ENCODE measurements at places on chromosomes 12 and 14.

DNA sequence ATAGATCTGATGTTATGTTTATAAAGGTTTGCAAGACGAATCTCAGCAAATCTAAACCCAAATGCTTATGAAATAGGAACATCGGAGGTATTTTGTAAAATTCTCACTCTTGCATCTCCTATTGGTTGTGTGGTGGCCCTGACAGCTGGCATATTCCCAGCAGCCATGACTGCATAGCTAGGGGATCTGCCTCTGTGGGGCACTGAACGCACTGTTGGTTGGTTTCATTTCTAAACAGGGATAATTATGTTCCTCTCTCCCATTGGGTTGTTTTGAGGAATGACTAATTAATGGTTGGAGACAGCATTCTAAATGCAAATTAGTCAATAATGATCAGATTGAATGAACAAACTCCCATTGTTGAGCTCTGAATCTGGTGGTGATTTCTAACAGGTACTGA is 2.7 kb upstream of the BEST3 start:
- no peak for DNase-seq

DNA sequence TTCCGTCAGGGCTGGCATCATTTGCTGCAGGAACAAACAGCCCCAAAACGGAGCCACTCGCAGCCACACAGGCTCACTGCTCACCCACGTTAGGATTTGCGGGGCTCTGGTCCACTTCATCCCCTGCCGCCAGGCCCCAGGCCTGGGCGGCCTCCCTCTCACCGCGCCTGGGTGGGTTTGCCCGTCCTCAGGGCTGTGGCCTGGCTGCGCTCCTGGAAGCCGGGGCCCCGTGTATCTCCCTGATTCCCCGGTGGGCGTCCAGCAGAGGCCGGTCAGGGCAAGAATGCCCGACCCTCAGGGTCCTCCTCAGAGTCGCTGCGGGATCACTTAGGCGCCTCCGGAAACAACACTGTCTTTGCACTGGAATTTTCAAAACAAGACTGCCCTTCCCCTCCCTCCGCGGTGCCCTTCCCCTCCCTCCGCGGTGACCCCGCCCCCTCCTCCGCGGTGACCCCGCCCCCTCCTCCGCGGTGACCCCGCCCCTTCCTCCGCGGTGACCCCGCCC is 15.7 kb upstream of the FBRSL1 start:
- DNase-seq, result no peak

- DNase-seq, result no peak
Observed at GRCh38 chr14:74616507-74616906, 4.5 kb upstream of the LTBP2 start.

- DNase-seq, result no peak
Observed at GRCh38 chr12:1529862-1530591, 64.4 kb downstream of the FBXL14 start.

- peak; percentile 17 for DNase-seq
Observed at GRCh38 chr12:64808110-64808509, 16.3 kb upstream of the TBC1D30 start.

DNA sequence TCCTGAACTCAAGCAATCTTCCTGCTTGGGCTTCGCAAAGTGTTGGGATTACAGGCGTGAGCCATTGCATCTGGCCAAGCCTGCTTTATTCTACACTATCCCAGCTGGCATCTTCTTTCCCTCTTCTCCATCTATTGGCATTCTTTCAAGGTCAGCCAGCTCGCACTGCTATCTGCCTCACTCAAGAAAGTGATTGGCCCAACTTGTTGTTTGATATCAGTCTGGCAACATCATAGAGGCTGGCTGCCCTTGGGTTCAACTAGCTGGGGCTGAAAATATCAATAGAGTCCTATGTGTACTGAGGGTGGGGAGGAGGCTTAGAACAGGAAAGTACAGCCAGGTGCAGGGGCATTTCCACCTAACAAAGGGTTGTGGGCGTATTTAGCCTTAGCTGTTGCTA is 17.1 kb downstream of the GMFB start:
- no peak for DNase-seq

GRCh38 chr12:113825705-113826104 is 140.4 kb downstream of the RBM19 start:
- DNase-seq, result no peak

GRCh38 chr12:132095520-132096409 is 48.4 kb downstream of the DDX51 start:
- DNase-seq, result no peak

GRCh38 chr14:75446447-75446846 is 18.6 kb downstream of the JDP2 start:
- peak; percentile 33 for DNase-seq

- DNase-seq, result no peak
Observed at GRCh38 chr12:79367032-79367589, 323.7 kb downstream of the PAWR start.

GRCh38 chr12:15446807-15447206 is 124.5 kb downstream of the PTPRO start:
- DNase-seq, result no peak

DNA sequence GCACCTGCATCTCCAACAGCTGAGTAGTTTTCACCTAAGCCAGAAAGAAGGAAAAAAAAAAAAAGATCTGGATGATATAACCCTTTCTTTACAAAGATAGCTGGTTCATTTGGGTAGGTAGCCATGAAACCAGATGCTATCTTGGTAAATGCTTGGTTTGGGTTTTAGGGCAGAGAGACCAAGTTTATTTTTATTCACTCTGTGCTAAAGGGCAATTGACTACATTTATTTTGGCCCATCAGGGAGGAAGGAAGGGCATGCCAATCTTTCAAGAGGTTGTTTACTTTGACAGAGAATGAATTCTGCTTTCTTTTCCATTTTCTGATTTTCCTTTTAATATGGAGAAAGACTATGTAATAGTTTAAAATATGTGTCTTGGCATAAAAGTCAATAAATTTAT is 91.0 kb downstream of the NTN4 start:
- DNase-seq, result no peak

GRCh38 chr14:22865424-22866405 is 5.8 kb upstream of the LRP10 start:
- peak; percentile 55 for DNase-seq

DNA sequence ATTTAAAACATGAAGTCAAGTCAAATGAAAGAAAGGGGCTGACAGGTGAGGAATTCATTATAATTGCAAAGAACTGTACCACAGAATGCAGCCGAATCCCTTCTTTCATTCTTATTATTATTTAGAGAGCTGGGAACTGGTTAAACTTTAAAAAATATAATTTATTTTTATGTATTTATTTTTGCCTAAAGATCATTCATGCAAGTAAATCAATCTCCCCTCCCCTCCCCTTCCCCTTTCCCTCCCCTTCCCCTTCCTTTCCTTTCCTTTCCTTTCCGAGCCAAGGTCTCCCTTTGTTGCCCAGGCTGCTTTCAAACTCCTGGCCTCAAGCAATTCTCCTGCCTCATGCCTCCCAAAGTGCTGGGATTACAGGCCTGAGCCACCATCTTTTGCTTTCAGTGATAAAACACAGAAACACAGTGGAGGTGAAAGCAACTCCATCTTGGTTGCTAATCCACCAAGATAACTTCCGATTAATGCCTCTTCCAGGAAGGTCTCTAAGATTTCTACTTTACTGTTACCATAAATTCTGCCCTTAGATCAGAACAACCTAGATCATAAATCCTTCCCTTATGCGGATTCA is 6.0 kb upstream of the UBC start:
- DNase-seq, result no peak

- no peak for DNase-seq
Observed at GRCh38 chr12:89299931-89300330, 52.4 kb downstream of the DUSP6 start.

- DNase-seq, result no peak
Observed at GRCh38 chr14:36313206-36313605, 7.2 kb downstream of the MBIP start.

DNA sequence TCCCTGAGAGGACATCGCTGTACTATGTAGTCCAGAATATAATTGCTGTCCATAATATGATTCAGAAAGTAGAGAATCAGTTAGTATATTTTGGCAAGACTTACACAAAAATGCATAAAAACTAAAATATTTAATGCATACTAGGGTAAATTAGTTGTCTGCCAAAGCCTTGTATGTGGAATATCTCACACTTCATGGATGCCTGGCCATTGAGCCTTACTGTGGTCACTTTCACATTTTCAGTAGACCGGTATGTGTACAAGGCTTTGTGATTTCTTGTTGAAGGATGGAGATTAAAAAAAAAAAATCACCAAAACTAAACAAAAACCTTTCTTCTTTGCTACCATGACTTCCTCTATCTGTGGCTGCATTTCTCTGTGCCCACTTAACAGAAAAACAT is 197.3 kb upstream of the DDHD1 start:
- no peak for DNase-seq

- no peak for DNase-seq
Observed at GRCh38 chr12:64813723-64814122, 10.7 kb upstream of the TBC1D30 start.

DNA sequence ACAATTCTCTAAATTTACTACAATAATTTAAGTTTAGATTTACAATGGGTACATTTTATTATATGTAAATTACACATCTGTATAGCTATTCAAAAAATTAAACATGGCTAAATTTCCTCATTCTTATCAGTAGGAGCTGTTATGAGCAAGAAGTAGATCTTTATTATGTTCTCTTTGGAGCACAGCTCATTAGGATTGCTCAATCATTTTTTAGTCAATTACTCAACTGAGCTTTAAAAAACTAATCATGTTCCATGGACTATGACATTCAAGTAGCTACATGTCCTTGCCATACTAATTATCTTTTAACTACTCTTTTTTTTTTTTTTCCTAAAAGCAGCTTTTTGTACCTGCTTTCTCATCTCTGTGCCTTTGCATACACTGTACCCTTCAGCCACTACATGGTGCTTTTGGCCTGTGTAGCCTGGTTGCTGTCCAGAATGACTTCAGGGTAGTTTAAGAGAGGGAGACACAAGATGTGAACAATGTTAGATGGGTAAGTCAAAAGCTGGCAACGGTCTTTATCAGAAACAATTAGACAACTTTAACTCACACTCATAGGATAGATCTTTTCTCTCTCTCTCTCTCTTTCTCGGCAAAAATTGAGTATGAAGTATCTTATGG is 69.0 kb downstream of the SSPN start:
- DNase-seq, result no peak

GRCh38 chr12:19972325-19973288 is 395.7 kb upstream of the PDE3A start:
- DNase-seq, result no peak

DNA sequence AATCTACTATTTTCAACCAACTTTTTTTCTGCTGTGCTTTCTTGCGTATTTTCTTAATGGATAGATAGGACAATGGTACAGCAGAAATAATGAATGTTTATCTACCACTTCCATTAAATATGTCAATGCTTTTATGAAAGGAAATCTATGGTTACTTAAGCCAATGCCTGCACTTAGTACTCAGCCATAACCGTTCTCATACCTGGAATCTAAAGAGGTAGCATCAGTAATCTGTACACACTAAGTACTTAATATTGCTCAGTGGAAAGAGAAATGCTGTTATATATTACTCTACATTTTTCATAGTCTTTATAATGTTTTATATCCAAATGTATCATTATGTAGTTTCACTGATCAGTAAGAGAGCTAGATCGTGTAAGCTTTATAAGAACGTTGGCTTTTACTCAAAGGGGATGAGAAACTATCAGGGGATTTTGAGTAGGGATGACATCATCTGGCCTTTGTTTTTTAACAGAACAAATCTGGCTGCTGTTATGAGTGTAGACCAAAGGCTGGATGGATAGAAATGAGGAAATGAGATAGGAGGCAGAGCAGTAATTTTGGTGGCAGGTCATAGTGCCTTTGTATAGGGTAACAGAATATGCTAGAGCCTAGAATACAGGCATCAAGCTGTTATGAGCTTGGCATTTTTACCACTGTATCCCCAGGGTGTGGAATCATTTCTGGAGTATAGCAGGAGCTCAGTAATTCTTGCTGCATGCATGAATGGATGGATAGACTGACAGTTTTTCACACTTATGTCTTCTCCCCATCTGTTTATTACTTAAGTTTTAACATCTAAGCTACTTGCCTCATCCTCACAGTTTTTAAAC is 34.0 kb downstream of the ALG10B start:
- no peak for DNase-seq

DNA sequence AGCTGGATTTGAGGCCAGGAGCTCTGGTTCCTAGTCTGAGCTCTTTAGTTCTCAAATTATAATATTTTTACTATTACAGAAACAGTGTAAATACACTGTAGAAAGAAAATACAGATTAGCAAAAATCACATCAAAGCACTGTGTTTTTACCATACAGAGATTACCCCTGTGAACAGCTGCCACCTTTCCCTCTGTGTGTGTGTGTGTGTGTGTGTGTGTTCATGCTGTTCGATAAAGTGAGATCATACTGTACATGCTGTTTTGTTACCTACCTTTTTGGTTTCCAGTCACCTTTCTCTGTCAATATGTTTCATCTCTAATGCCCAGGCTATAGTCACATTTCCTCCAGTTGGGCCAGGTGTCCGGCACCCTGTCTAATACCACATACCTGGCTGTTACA is 26.9 kb downstream of the MVK start:
- DNase-seq, result no peak

DNA sequence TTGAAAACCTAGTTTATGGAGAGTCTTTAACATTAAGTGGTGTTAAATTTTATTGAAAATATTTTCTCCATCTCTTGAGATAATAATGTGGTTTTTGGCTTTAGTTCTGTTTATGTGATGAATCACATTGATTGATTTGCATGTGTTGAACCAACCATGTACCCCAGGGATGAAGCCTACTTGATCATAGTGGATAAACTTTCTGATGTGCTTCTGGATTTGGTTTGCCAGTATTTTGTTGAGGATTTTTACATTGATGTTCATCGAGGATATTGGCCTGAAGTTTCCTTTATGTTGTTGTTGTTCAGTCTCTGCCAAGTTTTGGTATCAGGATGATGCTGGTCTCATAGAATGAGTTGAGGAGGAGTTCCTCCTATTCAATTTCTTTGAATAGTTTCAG is 222.6 kb downstream of the ADAMTS20 start:
- DNase-seq, result no peak

DNA sequence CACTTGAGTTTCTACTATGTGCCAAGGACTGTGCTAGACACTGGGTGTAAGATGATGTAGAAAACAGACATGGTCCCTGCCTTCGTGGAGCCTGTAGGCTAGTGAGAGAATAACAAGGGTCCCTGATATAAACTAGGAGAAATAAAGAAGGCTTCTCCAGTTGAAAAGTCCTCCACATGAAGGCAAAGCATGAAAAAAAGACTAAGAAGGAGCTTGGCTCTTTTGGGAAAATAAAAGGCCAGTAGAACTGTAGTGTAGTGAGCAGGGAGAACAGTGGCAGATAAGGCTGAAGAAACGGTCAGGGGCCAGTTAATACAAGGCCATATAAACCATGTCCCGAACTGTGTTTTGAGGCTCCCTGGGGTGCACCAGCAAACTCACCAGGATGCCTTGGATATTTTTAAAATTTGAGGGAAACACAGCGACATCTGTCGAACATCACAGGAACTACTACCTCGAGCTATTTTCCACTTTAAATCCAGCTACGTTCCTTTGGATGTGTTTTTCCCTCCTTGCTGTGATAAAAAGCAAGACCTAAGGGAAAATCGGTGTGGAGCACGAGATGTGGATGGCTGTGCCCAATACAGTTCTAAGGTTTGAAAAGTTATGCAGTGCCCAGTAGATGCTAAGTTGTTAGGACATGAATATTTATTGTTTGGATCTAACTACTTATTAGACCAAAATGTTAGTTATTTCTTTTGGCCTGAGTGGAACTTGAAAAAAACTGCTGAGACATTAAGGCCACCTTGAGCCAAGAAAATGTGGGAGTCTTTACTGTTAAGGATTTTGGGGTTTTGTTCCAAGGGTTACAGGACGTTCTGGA is 8.5 kb upstream of the CFL2 start:
- peak; percentile 79 for DNase-seq

Measured in KBM-7 (cell line).